ENCODE measurements at places on chromosomes 2 and 18.

GRCh38 chr2:33134791-33135560 lies 188.2 kb downstream of the LTBP1 start:
- no peak for DNase-seq

- DNase-seq: no peak
Observed at GRCh38 chr2:50364511-50364910, 667.4 kb downstream of the NRXN1 start.

DNA sequence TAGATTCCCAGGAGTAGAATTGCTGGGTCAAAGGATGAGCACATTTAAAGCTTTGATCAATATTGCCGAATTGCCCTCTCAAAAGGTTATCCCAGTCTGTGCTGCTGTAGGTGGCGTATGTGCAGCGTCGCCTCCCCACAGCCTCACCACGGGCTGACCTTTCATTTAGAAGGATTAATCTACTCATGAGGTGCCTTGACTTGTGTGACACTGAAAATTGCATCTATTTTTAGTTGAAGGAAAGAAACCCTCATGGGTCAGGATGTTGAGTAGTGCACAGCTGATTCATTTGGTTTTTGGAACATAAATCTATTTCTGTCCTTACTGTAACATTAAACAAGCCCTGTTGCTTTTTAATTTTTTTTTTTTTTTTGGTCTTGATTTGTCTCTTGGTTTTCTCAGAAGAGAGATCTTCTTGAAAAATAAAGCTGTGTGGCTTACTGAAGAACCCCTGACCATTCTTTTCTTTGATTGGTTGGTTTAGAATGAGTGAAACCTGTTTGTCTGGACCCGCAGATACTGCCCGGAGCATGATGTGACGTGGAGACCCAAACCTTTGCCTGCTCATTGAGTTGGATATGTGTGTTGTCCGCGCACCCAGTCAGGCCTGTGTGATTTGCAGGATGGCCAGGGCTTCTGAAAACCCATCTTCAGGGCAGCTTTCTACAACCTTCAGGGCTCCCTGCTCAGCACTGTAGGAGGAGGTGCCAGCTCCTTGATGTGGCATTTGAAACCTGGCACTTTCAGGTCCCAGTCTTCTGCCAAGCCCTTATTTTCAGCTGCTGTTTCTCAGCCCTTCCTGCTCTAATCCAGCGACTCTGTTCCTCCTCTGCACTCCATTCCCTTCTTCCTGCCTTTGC lies 61.0 kb downstream of the LPIN1 start:
- no peak for DNase-seq

- no peak for DNase-seq
Observed at GRCh38 chr2:110984694-110985490, 135.8 kb upstream of the BCL2L11 start.

Measured in activated CD4-positive, alpha-beta T cell treated with anti-CD3 and anti-CD28 coated beads for 1 hour (primary cell).